NCI-H1930 (cell line): ENCODE measurements at places on chromosomes 7 and 10.

GRCh38 chr7:158811894-158812293, 17.4 kb downstream of the ESYT2 start:
- no peak for DNase-seq

DNA sequence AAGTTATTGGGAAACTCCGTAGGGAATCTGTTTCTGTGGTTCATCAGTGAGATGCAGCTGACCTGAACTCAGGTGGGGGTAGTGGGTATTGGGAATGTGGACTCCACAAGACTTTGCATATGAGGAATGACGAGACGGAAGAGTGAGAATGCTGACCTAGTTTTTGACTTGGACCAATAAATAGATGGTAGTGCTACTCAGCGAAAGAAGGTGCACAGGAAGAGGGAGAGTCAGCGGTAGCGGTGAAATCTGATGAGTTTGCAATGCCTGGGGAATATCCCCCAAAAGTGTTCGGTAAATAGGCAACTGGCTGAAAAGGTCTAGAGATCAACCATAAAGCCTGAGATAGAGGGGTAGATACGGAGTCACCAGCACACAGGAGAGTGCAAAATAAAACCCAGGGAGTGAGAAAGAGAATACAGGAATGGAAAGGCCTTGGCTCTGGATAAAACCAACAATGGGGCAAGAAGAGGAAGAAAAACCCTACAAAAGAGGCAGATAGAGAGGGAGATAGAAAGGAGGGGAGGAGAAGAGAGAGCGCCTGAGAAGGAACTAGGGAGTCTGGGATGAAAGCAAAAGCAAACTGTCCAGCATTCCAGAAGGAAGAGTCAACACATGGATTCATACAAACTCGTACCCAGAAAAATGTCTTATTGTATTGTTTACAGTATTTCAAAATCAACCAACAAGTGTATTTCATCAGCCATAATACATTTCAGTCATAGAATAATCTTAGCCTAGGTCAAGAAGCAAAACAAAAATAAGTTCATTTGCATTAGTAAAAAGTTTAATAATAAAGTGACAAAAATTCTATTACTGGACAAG, 5.4 kb downstream of the ARHGAP21 start:
- no peak for DNase-seq

- no peak for DNase-seq
These were observed 8.7 kb upstream of the CAMK2B start for GRCh38 chr7:44333911-44334733.

- no peak for DNase-seq
These were observed 18.5 kb downstream of the SRI start for GRCh38 chr7:88201305-88201704.

DNA sequence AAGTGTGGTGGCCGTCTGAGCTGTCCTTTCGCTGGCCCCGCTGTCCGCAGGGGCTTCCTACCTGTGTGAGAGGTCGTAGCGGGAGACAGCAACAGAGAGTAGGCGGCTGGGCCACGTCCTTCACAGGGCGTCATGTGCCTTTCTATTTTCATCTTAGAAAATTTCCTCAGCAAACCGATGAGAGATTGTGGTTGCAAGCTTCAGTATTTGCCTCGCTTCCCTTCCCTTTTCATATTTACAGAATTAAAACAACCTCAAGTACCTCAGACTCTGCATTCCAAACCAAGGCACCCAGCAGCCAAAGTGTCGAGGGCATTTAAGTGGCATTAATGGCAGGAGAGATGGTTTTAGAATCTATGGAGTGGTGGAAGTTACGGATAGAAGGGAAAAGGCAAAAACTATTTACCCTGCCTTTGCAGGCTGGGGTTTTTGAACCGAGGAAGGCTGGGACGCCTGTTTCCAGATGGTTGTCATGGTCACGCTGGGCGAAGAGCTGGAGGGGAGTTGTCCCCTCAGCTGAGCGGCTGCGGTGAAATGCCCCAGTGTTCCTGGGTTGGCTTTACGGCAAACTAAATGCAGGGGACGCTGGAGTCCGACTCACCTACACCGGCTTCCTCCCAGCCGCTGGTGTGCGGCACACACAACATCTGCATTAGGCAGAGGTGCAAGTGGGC, 41.9 kb downstream of the WIPI2 start:
- no peak for DNase-seq

DNA sequence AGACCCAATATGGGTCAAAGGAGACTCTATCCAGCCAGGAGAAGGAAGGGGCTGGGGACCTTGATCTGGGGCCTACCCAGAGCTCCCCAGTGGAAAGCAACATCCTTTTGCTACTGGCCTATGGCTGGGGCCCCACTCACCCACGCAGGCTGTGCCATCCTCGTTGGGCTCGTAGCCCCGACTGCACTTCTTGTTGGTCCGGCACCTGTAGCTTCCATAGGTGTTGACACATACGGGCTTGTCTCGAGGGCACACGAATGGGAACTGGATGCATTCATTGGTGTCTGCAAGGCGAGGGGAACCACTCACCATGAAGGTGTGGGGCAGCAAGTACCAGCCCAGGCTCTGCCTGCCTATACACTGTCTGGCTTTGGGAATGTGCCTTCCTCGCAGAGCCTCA, 30.5 kb downstream of the GOLGA7B start:
- DNase-seq = no peak

GRCh38 chr10:119903946-119904666, 11.6 kb downstream of the SEC23IP start:
- no peak for DNase-seq
